NCI-H2107 (cell line): ENCODE measurements at places on chromosomes 4 and X.

DNA sequence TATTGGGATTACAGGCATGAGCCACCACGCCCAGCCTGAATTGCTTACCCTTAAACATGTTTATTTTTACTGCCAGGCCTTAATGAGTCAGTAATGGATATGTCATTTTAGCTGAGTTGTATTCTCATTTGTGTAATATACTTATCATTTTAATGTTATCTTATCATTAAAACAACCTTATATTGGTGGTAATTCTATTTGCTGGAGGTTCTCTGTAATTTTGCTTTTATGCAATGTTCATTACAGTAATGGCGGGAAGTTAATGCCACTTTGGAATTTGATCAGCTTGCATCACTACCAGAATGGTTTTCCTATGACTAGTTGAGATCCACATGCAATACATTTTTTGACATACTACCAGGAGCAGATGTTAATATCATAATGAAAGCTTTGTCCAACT lies 6.3 kb upstream of the PGAM4 start:
- DNase-seq, result no peak

- peak; percentile 32 for DNase-seq
Observed at GRCh38 chr4:140049024-140049848, 104.7 kb downstream of the MAML3 start.

DNA sequence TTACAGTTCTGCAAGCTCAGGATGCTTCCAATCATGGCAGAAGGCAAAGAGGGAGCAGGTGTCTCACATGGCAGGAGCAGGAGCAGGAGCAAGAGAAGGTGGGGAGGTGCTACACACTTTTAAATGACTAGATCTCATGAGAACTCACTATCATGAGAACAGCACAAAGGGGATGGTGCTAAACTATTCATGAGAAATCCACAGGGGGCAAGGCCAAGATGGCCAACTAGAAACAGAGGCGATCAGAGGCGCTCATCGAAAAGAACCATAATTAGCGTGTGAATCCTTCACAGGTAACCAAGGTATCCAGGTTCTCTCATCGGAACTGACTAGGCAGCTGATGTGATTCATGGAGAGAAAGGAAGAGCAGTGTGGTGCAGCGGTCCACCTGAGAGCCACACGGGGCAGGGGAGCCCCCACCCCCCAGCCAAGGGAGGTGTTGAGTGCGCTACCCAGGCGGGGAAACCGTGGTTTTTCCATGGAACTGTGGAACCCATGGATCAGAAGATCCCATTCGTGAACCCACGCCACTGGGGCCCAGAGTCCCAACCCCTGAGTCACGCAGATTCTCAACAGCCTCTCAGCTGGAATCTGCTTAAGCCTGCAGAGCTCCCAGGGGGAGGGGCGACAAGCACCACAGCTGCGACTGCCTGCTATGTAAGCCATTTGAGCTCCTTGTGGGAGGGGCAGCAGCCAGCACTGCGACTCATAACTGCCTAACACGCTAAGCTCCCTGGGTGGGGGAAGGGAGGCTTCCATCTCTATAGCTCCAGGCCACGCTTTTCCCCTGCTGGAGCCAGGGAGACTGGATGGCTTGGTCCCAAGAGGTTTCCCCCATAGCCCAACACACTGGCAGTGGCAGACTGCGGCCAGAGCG lies 46.7 kb downstream of the FGF16 start:
- DNase-seq, result peak; percentile 60

GRCh38 chr4:114734594-114734993 lies 136.0 kb downstream of the UGT8 start:
- no peak for DNase-seq

GRCh38 chr4:56821381-56822243 lies at the start of gene SPINK2:
TSS of gene SPINK2 (minus strand) at chr4:56821701. CDS start at chr4:56821662, 39 bp downstream.
- DNase-seq, result peak; percentile 3

DNA sequence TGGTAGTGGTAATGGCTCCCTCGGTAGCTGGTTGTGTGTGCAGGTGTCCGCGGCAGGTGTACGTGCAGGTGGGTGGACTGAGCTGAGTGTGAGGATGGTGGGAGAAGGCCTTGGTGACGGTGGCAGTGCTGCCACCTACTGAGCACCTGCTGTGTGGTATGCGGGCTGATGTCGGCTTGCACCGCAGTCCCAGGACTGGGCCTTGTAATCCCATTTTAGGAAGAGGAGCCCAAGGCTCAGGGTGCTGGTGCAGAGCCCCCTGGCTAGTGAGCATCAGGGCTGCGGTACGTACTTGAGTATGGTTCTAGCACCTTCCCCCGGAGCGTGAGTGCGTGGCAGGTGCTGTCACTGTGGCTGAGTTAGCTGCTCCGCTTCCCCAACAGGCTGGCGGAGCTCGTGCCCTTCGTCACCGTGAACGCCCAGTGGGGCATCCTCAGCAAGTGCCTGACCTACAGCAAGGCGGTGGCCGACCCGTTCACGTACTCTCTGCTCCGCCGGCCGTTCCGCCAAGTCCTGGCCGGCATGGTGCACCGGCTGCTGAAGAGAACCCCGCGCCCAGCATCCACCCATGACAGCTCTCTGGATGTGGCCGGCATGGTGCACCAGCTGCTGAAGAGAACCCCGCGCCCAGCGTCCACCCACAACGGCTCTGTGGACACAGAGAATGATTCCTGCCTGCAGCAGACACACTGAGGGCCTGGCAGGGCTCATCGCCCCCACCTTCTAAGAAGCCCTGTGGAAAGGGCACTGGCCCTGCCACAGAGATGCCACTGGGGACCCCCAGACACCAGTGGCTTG lies 5.7 kb upstream of the CPZ start:
- DNase-seq, result no peak

- no peak for DNase-seq
Observed at GRCh38 chrX:29478336-29479069, 736.9 kb upstream of the MAGEB2 start.

GRCh38 chr4:175531405-175532091 lies 280.5 kb downstream of the GPM6A start:
- DNase-seq, result no peak

- no peak for DNase-seq
Observed at GRCh38 chrX:53004811-53005210, 43.8 kb upstream of the GPR173 start.

DNA sequence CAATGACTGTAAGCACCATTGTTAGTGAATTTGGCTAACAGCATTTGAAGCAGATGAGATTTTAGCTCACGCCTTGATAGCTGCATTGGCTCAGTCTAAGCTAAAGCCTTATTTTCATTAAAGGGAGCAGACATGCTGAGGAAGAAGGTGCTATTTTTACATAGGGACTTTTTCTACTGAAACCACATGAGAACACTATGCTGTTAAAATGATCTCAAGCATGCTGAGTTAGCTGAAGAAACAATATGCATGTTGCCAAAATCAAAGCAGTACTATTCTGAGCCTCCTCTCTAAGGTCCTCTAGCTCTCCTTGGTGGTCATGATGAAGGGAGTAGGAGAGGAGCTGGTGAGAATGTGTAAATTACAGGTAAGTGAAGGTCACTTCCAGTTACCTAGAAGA lies 134.4 kb upstream of the JADE1 start:
- no peak for DNase-seq

DNA sequence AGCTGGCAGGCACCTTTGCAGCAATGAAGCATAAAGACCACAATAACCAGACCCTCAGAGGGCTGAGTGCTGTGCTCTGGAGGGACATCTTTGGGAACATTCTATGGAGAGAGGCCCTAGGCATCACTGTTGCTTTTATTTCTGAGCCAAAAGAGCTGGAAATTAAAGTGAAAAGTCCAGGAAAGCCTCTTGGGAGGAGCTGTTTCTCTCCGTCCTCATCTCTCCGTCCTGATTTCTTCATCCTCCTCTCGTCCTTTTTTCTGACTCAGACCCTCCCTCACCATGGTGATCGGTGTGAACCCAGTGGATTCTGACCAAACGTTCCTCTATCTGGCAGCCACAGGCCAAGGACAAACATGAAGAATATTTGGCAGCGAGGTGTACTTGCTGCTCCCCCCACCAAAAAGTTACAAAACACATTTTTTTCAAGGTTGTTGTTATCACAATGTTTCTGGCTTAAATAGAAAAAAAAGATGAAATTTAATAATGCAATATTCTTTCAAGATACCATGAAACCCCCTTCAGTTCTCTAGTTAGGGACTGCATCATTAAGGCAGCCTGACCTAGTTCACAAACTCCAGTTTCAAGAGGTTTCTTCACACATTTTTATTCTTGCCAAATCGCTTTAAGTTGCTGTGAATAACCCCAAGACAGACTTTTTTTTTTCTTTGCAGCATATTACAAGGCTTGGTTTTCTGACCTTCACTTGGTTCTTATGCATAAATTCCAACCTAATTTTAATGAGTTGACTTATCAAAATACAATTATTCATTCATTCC lies 80.2 kb downstream of the SCD5 start:
- no peak for DNase-seq

DNA sequence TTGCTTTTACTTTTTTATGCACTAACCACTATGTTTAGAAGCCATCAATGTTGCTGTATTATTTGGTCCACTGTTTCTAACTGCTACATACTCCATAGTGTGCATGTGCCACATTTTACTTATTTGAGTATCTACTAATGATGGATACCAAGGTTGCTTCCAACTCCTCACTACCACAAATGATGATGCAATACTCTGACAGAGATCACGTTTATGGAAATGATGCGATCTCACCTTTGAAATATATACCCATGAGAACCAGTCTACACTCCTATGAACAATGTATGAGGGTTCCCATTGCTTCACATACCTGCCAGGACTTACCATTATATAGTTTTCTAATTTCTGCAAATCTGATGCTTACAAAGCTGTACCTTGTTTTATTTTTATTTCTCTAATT lies 44.2 kb downstream of the HUWE1 start:
- no peak for DNase-seq

GRCh38 chrX:9522378-9523155 lies 57.7 kb downstream of the TBL1X start:
- DNase-seq, result no peak

DNA sequence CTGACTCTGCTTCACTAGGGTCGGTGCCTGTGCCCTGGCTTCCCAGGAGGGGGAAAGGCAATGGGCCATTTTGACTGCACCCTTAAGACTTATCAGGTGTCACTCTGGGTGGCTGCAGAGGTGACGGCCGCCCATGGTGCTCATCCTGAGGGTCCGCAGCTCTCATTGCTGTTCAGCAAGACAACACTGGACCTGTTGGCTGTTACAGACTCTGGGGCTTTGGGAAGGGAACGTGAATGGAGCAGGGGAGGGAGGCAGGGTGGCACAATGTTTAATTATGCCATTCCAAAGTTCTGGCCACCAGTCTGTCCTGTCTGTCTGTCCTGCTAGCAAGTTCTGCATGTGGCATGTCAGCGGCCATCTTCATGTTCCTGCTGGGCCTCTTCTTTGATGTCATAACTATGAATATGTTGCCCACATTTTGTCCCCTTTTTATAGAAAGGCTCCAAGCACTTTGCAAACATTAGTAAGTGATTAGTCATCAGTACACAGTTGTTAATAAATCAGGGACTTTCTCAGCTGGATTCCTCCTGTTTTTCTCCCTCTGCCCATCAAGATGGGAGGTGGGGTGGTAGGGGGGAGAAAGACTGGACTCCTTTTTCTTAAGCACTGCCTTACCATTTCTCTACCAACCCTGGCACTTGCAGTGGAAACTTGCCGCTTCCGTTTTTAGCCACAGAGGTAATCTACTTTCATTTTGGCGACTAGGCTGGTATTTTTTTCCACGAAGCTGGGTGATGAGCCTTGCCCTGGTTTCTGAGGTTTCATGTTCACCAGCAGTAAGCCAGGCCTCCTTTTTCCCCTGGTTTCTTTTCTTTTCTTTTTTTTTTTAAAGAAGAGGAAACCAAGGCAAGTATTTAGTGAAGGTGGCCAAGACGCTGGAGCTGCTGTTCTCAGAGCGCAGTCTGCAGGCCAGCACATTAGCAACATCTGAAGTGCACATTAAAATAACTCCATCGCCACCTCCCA lies 88.6 kb upstream of the TRIM2 start:
- DNase-seq, result no peak

DNA sequence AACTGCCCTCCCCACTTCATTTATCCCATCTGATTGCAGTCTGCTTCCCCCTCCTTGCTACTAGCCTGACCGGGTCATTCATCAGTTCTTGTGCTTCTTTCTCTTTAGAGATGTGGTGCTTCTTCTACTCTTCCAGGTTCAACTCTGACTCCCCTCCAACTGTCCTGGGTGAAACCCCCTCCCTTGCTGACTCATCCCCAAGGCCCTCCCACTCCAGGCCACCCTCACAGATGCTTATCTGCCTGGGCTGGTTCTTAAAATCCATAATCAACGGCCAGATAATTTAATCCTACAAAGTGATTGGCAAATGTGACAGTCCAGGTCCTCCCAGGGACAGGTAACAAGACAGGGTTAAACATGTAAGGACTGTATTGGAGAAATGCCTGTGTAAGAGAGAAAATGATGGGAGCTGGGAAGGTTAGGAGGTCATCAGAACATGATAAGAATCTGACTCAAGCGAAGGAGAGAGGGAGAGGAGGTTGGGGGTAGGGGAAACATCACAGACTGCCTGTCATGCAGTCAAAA lies 182.8 kb upstream of the C1QTNF7 start:
- no peak for DNase-seq

DNA sequence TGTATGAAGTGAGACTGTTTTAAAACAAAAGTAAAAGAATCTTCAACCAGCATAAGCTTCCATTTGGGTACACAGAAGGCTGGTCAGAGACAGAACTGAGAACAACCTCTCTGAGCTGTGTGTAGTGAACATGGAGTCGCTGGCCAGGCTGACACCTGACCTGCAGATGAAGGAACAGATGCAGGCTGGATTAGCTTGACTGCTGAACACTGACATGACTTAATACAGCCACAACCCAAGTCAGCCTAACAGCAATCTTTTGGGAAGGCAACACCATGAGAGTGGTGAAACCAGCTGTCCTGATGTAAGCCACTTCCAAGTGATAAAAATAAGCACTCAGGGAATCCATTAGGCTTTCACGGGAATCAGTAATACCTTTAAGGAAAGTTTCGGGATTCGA lies 10.1 kb downstream of the SCARB2 start:
- DNase-seq, result no peak

GRCh38 chr4:34138385-34138784 lies 2105.9 kb downstream of the ARAP2 start:
- no peak for DNase-seq

- no peak for DNase-seq
Observed at GRCh38 chrX:27309406-27309805, 153.7 kb downstream of the PPP4R3C start.

DNA sequence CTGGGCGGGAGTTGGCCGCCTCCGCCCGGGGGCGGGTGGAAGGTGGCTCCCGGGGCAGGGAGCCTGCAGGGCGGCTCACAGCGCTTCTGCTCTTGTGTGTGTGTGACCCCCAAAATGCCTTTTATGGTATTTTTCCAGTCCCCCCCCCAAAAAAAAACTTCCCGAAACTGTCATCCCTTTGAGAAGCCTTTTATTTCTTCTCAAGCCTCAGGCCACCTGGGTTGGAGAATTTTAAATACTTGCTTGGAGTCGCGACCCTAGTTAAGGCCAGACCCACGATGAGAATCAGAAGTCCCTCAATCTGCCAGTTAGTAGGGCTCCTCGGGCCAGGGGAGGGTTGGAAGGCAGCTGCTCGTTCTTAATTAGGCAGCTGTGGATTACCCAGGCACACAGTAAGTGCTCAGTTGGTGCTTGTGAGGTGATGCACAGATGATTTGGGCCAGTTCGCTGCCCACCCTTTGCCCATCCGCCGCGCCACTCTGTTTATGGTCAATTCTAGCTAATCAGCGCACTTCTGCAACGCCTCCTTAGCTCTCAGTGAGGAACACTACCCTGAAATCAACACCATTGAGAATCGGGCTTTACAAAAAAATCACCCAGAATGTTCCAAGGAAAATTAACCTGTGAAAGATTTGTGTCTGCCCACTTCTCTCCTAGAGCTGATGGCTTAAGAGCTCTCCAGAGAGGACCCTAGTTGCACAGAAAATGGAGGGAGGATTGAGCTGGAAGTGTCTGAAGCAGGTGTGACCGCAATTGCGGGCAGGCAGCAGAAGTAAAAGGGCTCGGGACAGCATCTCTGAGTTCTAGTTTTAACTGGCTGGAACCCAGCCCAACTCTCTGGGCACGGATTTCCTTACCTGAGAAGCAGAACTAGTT lies 648 bp upstream of the SCD5 start:
- DNase-seq, result peak; percentile 11
